HFF-Myc (cell line): ENCODE measurements at places on chromosomes 6 and 20.

GRCh38 chr6:111921103-111921502, 47.9 kb upstream of the FYN start:
- no peak for DNase-seq

DNA sequence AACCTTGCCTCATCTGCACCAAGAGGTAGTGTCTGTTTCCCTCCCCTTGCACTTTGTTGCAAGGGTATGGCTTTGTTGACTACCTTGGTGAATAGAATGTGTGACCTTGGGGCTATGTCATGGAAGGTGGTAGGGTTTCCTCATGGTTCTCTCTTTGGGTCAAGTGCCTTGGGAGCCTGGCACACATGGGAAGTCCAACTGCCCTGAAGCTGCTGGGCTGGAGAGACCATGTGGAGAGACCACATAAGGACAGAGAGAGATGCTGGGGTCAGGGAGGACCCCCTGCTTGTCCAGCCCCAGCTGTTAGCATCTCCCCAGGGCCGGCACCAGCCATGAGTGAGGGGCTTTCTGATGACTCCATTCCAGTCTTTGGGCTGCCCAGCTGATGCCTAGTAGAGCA, 95.5 kb upstream of the PAX1 start:
- DNase-seq, result no peak

- no peak for DNase-seq
These were observed 365.2 kb downstream of the SYNE1 start for GRCh38 chr6:152271776-152272464.

DNA sequence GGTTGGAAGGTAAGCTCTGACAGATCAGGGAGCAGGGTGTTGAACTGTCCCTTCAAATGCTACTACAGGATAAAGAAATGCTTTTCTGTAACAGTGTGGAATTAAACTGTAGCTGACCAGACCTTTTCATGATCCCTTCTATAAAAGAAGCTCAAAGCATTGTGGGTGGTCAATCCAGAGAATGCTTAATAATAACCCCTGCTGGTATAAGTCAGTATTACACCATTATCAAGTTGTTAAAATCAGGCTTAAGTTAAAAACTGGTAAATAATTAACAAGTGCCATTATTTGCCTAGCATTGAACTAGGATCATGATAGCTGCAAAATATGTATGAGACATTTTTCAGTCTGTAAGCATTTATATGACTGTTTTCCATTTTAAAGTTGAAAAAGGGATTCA, 468.9 kb downstream of the PKHD1 start:
- DNase-seq, result no peak

DNA sequence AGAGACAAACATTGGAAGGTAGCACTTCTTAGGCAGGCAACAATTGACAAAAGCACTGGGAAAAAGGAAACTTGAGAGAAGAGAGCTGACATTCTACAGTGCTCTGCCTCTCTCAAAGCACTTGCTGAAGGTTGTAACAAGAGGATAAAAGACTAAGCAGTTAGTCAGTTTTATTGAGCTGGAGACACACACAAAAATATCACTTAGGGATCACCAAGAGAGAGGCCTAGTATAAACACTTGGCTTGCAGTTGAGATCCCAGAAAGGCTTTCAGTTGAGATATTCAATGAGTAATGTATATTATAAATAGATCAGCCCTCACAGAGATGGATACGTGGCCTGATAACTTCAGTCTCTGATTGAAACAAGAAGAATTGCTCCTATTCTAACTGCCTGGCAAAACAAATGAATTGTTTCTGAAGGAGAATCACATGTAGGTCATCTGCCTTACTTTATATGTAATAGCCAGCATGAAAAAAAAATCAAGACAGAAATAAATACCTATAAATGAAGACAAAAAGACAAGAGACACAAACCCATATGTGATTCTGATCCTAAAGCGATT, 747.2 kb upstream of the MAN1A1 start:
- DNase-seq, result no peak

- no peak for DNase-seq
These were observed 308.8 kb upstream of the EPHA7 start for GRCh38 chr6:93728150-93728549.

- DNase-seq, result peak; percentile 43
These were observed 17.8 kb upstream of the HSF2 start for GRCh38 chr6:122381494-122382265.

DNA sequence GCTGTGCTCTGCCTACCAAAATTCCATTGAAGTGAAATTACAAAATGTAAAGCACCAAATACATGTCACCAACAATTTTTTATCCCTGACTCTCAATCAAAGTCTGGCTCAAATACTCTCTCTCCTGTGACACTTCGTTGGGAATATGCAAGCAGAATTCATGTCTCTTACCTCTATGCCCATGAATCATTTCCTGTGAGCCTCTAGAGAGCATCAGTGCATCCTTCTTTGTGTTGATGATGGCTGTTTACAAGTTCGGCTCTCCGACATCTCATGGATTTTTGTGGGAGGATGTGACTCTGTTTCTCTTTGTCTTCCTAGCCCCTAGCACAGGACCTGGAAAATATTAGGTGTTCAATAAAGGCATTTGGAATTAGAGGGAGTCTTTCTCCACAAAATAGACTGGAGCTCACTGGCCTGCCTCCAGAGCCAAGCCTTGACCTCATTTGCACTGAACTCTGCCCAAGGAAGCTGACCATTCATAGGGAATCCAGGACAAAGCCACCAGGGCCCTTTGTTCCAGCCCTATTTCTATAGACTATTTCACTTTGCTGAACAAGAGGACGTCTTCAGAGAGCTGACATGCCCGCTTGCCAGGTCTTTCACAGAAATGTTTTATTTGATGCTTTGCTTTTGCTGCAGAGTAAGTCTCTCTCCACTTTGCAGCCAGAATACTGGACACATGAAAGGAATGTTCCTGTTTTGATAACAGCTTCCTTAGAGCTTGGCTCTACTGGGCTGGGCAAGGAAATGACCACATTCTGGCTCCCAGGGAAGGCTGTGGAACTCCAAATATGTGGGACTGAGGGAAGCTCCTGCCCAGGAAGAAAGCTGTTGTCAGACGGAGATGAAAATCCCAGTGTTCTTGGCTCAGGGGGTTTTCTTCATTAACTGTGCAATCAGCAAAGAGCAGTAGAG, 194.5 kb upstream of the CDYL start:
- no peak for DNase-seq

DNA sequence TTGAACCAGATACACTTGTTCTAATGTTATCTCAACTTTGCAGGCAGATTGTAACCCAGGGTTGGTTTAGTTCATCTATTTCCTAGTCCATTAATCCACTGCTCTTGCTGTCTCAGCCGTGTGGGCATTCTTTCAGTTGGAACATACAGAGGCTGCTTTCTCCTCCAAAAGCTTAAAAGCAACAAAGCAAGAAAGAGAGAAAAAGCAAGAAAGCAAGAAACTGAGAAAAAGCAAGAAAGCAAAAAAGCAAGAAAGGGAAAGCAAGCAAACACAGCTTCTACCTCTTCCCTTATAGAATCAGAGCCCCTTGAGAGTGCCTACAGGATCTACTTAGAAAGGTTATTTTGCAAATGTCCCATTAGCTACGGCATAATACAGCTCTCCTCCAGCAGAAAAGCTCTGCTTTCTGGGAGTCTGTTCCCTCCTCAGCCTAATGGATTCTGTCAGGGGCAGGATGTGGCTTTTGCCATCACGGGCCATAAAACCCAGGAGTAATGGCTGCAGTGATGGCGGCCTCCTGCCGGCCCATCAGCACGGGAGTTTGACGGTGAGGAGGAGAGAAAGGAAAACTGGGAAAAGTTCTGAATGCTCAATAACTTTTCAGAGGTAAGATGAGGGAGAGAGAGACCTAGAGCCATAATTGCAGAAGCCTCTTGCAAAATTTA, 156.8 kb upstream of the JARID2 start:
- DNase-seq, result no peak

DNA sequence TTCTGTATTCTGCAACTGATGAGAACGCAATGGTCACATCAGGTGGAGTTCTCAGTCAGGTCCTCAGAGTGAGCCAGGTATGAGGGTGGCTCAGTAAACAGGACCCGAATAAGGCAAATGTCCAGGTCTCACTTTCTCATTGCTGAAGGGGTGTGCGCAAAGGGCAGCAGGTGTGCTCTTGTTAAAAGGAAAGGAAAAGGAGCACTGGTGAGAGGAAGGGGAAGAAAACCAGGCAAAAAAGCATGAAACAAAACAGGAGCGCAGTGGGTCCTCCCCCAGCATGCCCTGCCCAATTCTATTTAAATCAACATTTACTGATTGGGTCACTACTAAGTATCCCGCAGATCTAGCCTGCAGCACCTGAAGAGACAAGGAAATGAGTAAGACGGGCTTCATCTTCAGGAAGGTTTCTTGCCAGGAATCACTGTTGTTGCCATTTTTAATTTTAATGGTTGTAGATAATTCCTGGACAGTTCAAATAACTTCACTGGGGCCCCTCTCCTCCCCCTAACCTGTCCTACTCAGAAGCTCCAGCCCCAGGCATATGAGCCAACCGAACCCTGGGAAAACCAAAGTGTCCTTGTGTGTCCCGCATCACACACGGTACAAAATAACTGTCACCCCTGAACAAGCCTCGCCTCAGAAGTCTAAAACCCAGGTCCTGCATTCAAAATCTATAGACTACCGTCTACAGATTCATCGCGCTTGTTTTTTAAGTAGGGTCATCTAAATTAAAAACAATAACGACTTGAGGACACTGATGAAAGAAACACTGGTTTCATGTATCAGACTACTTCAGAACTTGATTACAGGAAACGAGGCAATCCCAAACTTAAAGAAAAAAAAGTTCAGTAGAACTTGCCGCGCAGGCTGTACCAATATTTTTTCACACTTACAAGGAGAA, 980 bp downstream of the MBOAT1 start:
- DNase-seq, result no peak

GRCh38 chr6:70456735-70457134, 43.4 kb downstream of the FAM135A start:
- DNase-seq, result no peak

DNA sequence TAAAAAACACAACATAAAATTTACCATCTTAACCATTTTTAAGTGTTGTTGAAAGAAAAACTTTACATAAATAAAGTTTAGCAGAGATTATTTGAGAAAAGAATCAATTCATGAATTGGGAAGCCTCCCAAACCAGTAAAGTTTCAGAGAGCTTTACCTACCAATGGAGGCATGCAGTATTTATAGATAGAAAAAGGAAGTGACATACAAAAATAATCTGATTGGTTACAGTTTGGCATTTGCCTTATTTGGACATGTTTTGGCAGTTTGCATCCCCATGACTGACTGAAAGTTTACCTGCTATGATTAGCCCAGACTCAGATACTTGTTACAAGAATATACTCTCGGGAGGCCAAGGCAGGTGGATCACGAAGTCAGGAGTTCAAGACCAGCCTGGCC, 3.7 kb upstream of the CMTR1 start:
- DNase-seq, result no peak

DNA sequence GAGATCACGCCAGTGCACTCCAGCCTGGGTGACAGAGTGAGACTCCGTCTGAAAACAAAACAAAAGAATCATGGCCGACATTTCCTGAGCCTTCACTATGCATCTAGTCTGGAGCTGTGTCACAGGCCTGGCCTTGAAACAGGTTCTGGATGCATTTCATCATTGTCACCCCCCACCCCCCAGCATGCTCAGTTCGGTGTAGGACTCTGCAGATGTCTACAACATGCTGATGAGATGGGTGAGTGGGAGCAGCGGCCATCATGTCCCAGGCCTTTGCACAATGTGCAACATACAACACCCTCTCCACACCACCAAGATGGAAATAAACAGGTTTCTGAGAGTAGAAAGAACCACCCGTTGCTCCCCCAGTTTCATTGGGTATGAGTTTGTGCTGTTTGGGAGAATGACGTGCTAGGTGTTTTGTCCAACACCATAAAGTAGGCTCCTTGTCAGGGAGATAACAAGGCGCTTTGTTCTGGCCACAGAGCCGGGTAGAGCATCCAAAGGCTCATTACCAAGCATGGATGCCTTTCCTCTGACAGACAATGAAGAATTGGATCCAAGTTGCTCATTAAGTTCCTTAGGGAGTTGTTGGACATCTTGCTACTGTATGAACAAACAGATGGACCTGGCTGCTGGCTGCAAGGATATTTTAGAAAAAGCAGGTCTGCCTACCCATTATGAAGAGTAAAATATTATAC, 22.1 kb downstream of the SNHG17 start:
- no peak for DNase-seq

- no peak for DNase-seq
These were observed 113.9 kb downstream of the PRDM1 start for GRCh38 chr6:106199998-106200397.

DNA sequence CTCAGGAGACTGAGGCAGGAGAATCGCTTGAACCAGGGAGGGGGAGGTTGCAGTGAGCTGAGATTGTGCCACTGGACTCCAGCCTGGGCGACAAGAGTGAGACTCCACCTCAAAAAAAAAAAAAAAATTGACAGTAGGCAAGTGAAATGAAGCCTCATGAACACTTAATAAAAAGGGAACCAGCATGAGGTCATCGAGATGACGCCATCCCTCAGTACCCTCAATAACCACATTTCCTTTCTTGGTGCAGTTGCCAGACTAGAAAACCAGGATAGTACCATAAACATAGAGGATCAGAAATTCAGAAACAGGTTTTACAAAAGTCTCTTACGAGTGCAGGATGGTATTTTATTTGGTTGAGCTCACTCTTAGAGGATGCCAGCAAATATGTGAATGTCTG, 584.1 kb downstream of the MAFB start:
- no peak for DNase-seq

DNA sequence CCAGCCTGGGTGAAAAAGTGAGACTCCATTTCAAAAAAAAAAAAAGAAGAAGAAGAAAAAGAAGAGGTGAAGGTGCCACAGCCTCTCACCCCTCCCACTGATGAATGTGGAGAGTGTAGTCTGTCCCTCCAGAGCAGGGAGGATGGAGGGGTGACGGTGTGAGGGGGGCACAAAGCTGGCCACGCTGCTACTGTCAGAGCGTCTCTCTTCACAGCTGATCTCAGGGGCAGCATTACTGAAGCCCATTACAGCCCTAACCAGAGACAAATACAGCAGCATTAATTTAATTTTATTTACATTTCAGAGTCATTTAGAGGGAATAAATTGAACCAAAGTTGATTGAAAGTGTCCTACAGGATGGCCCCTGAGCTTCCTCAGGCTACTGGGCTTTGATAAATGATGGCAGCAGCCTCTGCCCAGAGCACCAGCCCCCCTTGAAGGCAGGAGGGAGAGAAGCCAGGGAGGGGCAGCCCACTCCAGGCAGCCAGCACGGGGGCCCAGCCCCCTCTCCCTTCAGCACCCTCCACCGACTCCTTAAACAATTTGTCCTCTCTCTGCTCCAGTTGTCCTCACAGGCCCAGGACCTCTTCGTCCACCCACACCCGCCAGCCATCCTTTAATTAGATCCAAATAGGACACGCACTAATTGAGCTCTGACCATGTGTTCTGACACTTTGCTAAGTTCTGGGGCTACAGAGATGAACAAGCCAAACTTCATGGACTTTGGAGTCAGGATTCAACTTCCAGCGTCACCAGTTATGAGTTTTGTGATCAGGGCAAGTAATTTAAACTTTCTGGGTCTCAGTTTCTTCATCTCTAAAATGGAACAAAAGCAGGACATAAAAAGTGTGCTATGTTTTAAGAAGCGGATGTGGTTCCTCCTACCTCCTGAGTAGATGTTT, 18.6 kb upstream of the ZFAND3 start:
- no peak for DNase-seq
